ENCODE measurements at places on chromosomes 1 and 21. TPM values are rescaled to one million over a fixed set of nuclear protein-coding genes. Genes with fewer than 3 reads are reported as not detected.

- DNase-seq, result no peak
Observed at GRCh38 chr1:221797506-221797905, 55.6 kb upstream of the DUSP10 start.

DNA sequence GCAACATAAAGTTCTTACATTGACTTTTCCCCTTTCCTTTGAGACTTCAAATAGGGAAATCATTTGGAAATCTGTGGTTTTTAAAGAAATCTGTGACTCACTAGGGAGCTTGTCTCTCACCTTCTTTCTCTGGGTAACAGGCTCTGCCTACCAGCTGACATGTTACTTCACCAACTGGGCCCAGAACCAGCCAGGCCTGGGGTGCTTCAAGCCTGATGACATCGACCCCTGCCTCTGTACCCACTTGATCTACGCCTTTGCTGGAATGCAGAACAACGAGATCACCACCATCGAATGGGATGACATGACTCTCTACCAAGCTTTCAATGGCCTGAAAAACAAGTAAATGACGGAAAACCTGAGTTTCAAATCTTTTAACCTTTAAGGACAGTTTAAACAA lies 9.2 kb upstream of the CHIA start:
- DNase-seq, result no peak

DNA sequence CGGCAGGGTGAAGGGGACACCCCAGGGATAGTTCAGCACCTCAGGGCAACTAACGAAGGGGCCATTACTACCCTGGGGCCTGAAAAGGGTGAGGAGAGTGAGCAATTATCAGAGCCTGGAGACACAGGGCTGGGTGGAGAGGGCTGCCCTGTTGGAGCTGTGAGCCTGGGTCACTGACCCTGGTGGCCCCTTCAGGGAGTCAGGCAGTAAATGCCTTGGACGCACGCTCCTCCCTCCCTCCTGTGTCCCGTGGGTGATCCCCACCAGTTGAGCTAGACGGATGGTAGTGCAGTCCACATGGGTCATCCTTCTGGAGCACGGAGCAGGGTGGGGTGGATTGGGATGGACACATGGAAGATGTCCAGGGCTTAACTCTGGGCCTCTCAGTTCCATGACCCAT lies 305.3 kb downstream of the PTPRU start:
- no peak for DNase-seq

DNA sequence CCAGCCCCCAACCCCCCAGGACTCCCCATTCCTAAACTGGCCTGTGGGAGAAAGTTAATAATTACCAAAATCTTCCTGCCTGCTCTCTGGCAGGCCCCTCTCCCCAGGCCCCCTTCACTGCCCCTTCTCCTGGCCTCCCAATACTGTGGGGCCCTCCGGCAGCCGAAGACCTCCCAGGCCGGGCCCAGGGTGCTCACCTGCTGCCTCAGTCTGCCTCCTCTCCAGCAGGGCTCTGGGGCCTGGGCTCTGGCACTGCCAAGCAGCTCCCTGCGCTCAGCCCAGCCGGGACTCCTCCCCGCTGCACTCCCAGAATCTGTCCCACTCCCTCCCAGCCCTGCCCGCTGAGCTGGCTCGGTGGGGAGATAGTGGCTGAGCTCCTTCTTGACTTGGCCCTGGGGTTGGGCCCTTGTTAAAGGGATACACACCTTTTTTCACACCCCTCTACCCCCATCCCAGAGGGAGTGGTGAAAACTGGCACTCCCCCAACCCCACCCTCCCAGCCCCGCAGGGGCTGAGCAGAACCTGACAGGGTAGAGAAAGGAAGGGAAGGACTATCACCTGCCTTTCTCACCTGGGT lies at the start of gene S100A16:
S100A16 (minus strand) TSS at position 383 of the 577 bp plus-strand sequence. CDS start 4,986 bp downstream, outside the sequence.
- DNase-seq, result peak; percentile 89

KIF17 gene
- 2.2 TPM for total RNA-seq

All from ureter (tissue), 1 donor.